ENCODE measurements at places on chromosomes 2 and 18. TPM values are rescaled to one million over a fixed set of nuclear protein-coding genes. Genes with fewer than 3 reads are reported as not detected.

RAX gene
- total RNA-seq, result not detected

MC5R gene
- not detected for total RNA-seq

GRB14 gene
- 0.37 TPM for total RNA-seq

RNF144A gene
- total RNA-seq, result 6.8 TPM

SIX3 gene
- 0.39 TPM for total RNA-seq

PLB1 gene
- 0.39 TPM for total RNA-seq

PDCD1 gene
- not detected for total RNA-seq

LYG2 gene
- not detected for total RNA-seq

TTN gene
- total RNA-seq, result 2.7 TPM

TSHZ1 gene
- total RNA-seq, result 8.1 TPM

CD226 gene
- total RNA-seq, result 0.59 TPM

CROCC2 gene
- 0.20 TPM for total RNA-seq

CDC42EP3 gene
- total RNA-seq, result 11.9 TPM

CNGA3 gene
- under 0.01 TPM for total RNA-seq

SGO2 gene
- 19.7 TPM for total RNA-seq

RESP18 gene
- not detected for total RNA-seq

VIT gene
- total RNA-seq, result 8.8 TPM

SCN7A gene
- total RNA-seq, result not detected

DHRS9 gene
- not detected for total RNA-seq

DYSF gene
- total RNA-seq, result 0.20 TPM

CCDC102B gene
- 7.3 TPM for total RNA-seq

ESPNL gene
- 0.39 TPM for total RNA-seq
